ENCODE measurements at places on chromosomes 5 and 9.

DNA sequence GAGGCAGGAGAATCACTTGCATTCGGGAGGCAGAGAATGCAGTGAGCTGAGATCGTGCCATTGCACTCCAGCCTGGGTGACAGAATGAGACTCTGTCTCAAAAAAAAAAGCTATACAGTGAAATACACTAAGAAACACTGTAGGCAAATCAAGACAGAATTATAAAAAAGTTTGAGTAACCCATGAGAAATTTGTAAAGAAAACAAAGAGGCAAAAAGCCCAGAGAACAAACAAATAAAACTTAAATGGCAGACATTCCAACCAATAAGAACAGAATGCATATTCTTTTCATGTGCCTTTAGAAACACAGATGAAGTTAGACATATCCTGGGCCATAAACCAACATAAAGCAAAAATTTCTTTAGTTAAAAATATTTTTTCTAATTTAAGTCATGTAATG lies 30.6 kb downstream of the ZNF169 start:
- DNase-seq: no peak

- no peak for DNase-seq
Measured at GRCh38 chr5:44002381-44002901, 386.8 kb downstream of the FGF10 start.

DNA sequence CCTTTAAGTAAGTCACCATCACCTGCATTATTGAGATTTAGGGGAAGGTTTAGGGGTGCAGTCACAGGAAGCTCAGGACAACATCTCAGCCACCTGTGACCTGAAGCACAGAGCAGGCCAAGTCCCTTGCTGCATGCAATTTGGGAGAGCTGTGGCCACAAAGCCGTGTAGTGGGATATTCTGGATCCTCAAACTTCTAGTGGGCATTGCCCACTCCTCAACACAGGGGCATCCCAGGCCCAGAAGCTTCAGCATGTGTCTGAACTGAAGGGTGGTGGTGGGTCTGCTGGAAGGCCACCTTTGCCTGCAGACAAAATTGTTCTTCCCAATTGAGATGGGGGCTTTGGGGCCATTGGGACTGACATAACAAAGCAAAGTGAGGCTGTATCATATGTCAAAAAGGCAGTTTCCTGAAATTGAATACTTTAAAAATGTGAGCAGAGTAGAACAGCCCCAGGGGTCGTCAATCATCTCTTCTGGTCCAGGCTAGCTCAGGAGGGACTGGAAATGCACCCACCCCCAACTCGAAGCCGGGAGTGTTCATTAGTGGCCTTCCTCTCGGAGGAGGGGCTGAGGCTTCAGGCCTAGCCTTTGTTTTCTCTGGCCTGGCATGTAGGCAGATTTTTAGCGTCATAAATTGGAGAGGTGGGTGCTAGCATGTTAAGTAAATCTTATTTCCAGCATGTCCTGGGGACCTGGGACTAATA lies 2.8 kb upstream of the GADD45G start:
- no peak for DNase-seq

DNA sequence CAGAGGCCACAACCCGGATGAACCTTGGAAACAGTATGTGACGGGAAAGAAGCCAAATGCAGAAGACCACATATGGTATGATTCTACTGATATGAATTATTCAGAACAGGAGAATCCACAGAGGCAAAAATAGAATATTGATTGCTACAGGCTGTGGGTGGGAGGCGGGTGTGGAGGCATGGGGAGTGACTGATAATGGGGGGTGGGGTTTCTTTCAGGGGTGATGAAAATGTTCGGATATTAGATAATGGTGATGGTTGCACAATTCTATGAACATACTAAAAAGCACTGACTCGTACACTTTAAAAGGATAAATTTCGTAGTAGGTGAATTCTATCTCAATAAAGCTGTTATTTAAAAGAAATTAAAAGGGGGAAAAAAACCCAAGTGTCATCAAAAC lies 10.7 kb downstream of the IL4 start:
- no peak for DNase-seq

GRCh38 chr5:172795318-172795977 lies 24.5 kb upstream of the DUSP1 start:
- no peak for DNase-seq

GRCh38 chr9:125966959-125967711 lies 220.0 kb downstream of the PBX3 start:
- no peak for DNase-seq

DNA sequence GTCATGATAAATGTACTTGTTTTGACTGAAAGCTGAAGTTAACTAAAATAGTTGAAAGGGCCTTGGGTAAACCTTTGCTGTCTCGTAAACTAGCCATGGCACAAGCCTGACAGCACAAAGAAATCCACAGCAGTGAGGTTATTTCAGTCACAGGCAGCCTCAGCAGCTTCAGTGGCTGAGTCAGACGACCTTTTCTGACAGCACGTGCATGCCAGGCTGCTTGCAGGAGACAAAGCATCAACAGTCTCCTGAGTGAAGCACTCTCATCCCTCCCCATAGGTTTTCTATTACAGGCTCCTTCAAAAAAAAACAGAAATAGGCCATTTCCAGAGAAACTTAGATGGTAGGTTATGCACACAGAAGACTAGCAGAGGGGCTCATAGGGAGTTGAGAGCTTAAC lies 34.6 kb downstream of the OXCT1 start:
- DNase-seq: peak; percentile 12

DNA sequence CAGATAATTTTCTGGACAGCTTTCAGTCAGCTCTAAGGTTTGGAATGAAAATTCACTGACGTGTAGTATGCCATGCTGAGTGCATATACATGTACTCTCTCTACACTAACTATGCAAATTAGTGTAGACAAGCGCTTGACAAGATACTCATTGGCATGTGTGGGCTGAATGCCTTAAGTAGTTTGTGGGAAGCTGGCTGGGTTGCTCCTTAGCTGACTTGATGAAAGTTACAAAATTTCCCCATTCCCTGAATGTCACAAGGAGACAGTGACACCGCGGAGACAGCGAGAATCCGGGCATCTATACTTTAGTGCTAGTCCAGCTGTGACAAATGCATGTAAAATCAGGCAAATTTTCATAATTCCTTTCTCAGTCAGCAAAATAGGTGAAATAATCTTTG lies 51.6 kb upstream of the C5orf46 start:
- DNase-seq: no peak

DNA sequence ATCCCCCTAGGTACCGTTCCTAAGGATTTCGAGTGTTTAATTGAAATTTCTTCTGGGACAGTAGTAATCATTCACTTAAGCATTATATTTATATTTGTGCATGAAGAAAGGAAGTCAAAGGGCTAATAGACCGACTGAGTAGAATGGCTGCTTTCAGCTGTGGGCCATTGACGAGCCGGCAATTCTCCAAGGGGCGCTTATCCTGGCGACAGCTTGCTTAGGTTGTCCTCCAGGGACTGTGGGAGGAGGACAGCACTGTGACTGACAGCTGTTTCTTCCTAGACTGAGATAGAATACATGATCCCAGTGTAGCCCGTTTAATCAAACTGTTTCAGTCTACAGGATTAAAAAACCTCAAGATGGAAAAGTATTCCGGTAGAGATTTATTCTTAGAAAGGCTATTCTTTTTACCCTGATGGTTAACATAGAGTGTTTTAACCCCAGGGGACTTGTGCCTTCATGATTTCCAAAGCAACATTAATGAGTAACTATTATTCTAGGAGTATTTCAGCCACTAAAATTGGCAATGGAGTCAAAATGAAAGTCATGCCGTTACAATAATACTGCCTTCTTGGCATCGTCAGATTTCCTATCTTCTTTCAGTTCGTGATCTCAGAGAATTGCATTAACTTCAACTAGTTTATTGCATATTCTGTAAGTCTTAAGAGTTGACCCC lies 943.1 kb upstream of the WWC1 start:
- DNase-seq: peak; percentile 46

- DNase-seq: no peak
Measured at GRCh38 chr9:86242071-86242470, 17.4 kb downstream of the C9orf153 start.

- DNase-seq: no peak
Measured at GRCh38 chr5:59600998-59601397, 292.5 kb downstream of the PDE4D start.

- DNase-seq: no peak
Measured at GRCh38 chr5:132468656-132469379, 21.8 kb downstream of the IRF1 start.

GRCh38 chr5:135709208-135709575 lies 125.3 kb upstream of the SLC25A48 start:
- DNase-seq: no peak

DNA sequence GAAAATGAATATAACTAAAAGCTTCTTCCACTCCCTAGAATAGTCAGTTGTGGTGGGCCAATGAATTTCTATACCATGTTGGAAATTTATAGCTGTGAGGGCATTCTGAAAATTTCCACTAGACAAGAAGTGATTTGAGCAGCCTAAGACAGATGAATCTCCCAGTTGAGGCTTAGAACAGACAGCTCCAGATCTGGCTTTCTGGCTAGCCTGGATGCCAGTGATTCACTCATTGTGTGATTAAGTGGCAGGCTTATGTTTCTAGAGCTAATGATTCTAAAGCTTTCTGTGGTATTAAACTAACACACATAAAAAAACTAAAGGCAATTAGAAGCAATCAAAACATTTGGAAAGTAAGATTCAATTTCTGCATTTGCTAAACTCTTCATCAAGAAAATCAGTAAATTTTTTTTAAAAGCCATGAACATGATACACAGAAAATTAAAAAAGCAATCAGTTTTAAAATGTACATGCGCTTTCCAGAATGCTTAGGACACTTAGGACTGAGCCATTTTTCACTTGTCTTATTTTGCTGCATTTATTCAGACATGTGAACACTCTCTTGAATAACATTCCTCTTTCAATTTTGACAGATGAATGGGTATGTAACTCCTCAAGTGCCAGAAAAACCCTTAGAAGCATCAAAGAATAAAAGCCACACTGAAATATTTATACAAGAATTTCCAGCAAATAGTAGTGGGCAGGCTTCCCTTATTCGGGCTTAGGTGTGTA lies 100.5 kb upstream of the GNAQ start:
- DNase-seq: peak; percentile 39

- DNase-seq: no peak
Measured at GRCh38 chr5:179243333-179243732, 101.9 kb downstream of the ADAMTS2 start.

- no peak for DNase-seq
Measured at GRCh38 chr5:107652839-107653607, 17.7 kb downstream of the EFNA5 start.

GRCh38 chr9:114317665-114318357 lies 5.1 kb upstream of the ORM1 start:
- DNase-seq: peak; percentile 2

DNA sequence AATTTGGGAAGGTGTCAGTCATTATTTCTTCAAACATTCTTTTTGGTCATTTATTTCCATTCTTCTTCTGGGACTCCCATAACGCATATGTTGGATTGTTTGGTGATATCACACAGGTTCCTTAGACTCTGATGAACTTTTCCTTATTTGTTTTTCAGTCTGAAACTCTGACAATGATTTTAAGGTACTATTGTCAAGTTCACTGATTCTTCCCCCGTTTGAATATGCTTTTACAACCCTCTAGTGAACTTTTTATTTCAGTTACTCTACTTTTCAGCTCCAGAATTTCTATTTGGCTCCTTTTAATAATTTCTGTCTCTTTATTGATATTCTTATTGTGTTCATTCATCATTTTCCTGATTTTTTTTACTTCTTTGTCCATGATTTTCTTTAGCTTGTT lies 92.5 kb upstream of the RORB start:
- DNase-seq: no peak

DNA sequence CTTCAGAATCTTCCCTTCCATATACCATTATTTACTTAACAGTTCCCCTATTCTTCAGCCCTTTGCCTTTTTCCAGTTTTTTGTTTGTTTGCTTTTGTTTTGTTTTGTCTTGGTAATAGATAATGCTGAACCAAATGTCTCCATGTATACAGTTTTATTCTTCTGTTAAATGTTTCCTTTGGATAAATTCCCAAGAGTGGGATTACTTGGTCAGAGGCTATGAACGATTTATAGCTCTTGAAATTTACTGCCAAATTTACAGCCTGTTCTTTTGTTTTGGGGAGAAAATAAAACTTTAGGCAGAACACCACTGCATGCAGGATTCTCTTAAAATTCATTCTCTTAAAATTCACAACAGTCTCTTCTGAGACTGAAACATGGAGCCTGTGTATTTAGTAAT lies 38.6 kb downstream of the NR4A3 start:
- no peak for DNase-seq

DNA sequence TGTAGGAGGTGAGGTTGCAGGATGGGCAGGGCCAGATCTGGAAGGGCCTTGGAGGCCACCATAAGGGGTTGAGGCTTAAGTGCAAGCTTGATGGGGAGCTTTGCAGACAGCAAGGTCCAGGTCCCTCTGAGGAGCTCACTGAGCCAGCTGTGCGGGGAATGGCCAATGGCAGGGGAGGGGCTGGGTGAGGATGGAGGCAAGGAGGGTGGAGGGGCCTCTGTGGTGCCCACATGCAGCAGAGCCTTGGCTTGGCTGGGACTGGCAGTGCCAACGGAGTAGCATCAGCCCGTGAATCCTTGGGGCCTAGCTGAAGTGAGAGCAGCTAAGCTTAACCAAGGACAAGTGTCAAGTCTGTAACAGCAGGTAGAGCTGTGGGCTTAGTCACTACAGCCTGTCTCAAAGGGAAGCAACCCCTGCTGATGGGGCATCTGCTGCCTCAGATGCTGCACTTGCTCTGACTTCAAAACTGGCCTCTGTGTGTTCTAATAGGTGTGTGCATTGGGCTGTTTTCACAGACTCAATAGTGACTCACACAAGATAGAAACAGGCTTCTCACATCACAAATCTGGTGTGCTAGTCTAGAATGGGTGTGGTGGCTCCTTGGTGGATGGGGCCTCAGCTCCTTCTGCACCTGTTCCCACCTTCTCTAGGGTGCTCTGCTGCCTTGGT lies 16.3 kb downstream of the GALNT12 start:
- no peak for DNase-seq

DNA sequence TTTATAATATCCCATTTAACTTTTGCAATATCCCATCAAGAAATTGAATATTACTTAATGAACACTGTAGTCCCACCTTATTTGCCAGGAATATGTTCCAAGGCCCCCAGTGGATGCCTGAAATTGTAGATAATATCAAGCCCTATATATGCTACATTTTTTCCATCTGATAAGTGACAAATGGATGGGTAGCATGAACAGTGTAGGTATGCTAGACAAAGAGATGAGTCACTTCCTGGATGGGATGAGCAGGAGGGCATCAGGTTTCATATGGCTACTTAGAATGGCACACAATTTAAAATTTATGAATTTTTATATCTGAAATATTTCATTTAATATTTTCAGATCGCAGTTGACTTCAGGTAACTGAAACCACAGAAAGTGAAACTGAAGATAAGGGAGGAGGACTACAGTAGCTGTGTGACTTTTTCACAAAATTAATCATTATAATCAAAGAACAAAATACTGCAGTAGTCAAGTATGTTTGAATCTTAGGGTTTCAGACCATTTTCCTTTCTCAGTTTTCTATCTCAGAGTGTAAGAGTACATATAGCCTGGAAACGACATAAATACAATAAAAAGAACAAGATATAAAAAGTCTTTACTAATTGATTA lies 636.4 kb upstream of the ARRDC3 start:
- no peak for DNase-seq

- no peak for DNase-seq
Measured at GRCh38 chr9:72150661-72151060, 1.4 kb downstream of the GDA start.

GRCh38 chr5:677131-678101 lies 15.7 kb downstream of the TPPP start:
- DNase-seq: no peak

GRCh38 chr5:149060325-149060724 lies 2.5 kb downstream of the SH3TC2 start:
- no peak for DNase-seq

GRCh38 chr5:165241811-165242210 lies 1736.4 kb downstream of the MAT2B start:
- no peak for DNase-seq

- no peak for DNase-seq
Measured at GRCh38 chr5:66197764-66198405, 53.8 kb downstream of the SREK1 start.

All from WERI-Rb-1 (cell line).